ENCODE measurements at places on chromosomes 6 and 20.

- no peak for DNase-seq
Measured at GRCh38 chr20:1628621-1629020, 8.8 kb upstream of the SIRPB1 start.

- peak; percentile 11 for DNase-seq
Measured at GRCh38 chr6:131682442-131682841, 18.8 kb downstream of the OR2A4 start.

DNA sequence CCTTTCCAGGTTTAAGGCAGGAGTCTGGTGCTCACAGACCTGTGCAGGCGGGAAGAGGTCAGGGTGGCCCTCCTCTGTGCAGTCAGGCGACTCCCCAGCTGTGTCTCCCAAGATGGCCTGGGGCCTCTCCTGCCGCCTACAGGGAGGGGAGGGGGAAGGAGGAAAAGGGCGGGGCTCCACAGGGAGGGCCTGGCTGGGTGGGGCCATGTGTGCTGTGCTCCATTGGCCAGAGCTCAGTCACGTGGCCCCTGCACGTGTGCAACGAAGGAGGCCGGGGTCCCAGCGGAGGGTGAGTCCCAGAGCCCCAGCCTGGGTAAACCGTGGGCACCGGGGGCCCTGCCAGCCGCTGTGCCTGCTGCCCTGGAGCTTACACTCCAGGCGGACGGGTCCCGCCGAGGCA is 211.6 kb downstream of the ZDHHC14 start:
- DNase-seq, result no peak

DNA sequence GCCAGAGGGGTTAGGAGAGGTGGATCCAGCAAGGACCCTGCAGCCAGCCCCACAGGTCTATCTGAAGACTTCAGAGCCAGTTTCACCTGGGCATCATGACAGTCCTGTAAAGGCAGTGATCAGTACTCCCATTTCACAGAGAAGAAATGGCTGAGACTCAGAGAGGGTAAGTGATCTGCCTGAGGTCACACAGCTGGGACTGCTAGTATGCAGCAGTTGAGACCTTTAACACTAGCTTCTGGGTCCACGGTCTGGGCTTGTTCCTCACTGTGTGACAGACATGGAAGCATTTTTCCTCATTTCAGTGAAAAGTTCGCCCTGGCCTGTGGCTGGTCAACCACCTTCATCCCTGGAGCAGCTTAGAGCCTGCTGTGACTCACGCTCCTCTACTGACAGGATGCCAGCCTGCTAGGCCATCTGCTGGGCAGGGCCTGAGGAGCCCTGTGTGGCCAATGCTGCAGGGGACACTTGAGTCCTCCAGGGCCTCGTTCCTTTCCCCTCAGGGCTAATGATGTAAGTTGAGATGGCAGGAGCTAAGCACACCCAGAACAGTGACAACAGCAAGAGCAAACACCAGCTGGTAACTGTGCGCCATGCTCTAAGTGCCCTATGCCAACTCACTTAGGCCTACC is 192.0 kb downstream of the LRFN2 start:
- peak; percentile 14 for DNase-seq

GRCh38 chr6:143234734-143235133 is 174.0 kb downstream of the AIG1 start:
- DNase-seq, result no peak

GRCh38 chr6:53937461-53937860 is 142.7 kb downstream of the LRRC1 start:
- no peak for DNase-seq

DNA sequence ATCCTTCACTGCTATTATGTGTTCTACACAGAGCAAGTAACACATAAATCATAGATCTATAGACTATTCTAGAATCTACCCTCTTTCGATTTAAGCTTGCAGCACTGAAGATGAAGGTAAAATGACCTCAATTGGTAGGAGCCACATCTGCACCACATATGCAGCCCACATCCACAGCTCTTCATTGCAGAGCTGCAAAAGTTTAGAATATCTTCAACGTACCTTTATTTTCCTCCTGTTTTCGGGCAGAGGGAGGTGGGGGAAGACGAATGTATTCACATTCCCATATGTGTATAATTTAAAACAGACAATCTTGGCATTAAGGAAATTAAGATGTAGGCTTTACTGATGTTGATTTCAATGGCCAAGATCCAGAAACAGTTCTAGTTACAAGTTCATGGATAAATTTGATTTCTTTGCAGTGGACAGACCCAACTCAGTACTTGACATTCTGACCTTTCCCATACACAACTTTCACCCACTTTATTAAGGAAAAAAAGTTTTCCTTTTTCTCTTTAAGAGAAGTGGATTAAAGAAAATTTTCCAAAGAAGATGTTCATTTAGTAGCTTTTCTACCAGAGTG is 14.0 kb downstream of the EPB41L2 start:
- DNase-seq, result peak; percentile 67

GRCh38 chr6:112745765-112746164 is 398.6 kb downstream of the RFPL4B start:
- peak; percentile 41 for DNase-seq

DNA sequence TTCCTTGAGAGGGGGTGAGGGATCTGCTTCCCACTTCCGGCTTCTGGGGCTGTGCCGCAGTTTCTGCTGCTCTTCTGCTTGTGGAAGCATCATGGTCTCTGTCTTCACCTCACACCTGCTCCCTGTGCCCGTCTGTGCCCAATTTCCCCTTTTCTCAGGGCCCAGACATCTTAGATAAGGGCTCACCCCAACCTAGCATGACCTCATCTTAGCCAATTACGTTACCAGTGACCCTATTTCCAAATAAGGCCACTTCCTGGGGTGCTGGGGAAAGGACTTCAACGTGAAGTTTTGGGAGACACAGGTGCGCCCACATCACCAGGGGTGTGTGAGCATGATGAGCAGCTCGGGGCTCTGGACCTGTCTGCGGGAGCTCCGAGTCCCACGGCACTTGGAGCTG is 20.7 kb upstream of the RBBP8NL start:
- DNase-seq, result no peak

DNA sequence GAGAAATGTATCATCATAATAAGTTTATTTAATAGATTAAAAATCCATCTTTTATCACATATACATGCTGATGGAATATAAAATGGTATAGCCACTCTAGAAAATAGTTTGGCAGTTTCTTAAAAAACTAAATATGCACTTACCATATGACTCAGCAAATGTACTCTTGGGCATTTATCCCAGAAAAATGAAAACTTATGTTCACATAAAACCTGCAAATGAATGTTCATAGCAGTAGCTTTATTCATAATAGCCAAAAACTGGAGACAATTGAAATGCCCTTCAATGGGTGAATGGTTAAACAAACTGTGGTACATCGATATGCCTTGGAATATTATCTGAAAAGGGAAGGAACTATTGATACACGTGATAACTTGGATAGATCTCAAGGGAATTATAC is 6.4 kb upstream of the NCOA7 start:
- DNase-seq, result no peak

DNA sequence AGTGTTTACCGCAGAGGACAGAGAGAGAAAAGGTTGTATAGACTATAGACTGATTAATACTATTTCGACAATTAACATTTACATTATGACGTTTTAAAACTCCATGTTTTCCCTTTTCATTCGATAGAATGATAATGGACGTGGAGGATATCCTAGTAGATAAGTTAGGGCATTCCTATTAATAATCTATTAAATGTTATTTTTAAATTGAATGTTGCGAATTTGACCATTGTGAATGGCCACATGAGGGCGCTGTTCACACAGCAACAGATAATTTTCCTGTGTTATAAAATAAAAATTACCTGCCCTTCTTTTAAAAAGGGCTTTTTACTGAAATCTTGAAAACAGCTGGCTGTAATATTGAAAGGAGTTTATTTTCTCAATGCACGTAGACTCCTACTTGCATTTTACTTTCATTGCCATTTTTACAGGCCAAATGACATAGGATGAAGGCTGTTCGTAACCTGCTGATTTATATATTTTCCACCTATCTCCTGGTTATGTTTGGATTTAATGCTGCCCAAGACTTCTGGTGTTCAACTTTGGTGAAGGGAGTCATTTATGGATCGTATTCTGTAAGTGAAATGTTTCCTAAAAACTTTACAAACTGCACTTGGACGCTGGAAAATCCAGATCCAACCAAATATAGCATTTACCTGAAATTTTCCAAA is 3.3 kb downstream of the ADGRB3 start:
- peak; percentile 59 for DNase-seq

DNA sequence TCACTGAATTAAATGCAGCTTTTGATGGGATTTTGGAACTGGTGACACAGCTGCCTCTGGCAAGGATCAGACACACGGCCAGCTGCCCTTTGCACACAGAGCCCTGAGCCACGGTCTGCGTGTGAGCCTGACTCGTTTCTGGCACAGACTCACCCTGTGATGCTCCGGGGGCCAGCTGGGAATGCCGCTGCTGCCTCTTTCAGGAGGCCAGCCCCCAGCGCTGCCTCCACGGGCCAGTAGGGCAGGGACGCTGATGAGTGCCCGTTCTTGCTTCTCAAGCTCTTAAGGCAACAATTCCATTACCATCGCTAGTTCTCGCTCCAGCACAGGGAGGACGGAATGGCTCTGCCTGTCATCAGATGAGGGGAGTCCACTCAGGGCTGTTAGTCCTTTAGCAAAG is 61.6 kb downstream of the IRF4 start:
- peak; percentile 84 for DNase-seq

DNA sequence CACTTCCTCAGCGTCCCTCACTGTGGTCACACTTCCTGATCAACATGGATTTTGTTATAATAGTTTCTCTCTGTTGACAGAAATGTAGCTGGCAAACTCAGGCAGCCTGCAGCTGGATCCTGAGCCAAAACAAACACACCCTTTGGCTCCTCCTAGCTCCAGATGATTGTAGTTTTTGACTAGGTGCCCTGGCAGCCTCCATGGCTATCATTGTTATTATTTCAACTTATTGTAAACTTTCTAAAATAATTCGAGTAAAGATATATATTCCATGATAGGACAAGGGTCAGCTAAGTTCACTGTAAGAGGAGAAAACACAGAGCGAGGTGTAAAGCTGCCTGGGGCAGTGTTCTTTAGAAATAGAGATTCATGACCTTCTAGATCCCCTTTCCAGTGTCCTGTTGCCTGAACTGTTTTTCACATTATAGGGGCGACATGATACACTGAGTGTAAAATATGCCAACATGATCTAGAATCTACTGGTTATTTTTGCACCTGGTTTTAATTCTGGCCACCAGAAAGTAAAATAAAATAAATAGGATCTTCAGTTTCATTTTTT is 98.2 kb upstream of the HDGFL1 start:
- DNase-seq, result peak; percentile 80

- peak; percentile 90 for DNase-seq
Measured at GRCh38 chr20:60395991-60396390, 437.8 kb downstream of the CDH26 start.

GRCh38 chr20:4153661-4154238 is 138.4 kb upstream of the RNF24 start:
- DNase-seq, result no peak

DNA sequence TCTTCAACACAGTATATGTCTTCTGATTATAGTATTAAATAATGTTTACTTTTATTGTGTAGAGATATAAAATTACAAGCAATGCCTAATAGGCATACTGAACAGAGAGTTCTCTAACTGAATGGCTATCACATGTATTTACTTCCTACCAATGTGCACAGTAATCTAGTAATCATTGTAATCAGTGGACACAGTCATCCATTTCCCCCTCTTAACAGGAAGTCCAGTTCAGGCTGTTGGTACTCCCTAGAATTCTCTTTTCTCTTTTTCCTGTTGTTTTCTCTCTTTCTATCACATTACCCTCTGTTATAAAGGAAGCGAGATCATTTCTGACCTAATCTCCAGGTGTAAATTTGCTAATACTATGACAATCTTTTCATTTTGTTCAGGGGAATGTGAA is 172.5 kb downstream of the HTR1B start:
- DNase-seq, result no peak

- DNase-seq, result no peak
Measured at GRCh38 chr6:79812195-79812594, 135.2 kb downstream of the ELOVL4 start.

DNA sequence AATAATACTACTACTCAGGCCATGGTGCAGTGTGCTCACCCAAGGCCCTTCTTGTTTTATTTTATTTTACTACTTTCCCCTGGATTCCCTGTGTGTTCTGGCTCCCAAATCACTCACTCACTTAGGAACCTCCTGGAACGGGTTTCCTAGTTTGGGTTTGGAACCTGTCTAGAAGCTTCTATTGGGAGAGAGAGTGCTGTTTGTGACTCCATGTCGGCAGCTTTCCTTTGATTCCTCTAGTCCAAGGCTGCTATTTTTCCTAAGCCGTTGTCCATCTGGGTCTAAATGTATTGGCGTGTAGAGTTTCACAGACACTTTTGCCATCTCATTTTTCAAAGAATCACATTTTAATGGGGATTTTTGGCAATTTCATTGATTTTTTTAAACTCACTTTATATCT is 70.8 kb downstream of the FOXA2 start:
- peak; percentile 4 for DNase-seq

DNA sequence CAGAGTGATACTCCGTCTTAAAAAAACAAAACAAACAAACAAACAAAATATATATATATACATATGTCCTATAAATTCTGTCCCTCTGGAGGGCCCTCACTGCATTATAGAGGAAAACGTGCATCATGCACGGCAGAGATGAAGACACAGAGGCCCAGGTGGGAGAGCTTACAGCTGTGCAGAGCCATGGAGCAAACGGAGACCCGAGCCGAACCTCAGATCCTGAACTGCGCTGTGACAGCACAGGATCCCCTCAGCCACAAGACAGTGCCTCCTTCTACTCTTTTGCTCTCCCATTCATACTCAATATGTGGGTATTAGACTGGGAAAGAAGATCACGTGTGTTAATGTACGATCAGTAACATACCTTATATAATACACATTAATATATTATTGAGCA is 81.6 kb downstream of the ZNF217 start:
- DNase-seq, result no peak

GRCh38 chr20:63628246-63628975 is 1.5 kb upstream of the GMEB2 start:
- peak; percentile 79 for DNase-seq

DNA sequence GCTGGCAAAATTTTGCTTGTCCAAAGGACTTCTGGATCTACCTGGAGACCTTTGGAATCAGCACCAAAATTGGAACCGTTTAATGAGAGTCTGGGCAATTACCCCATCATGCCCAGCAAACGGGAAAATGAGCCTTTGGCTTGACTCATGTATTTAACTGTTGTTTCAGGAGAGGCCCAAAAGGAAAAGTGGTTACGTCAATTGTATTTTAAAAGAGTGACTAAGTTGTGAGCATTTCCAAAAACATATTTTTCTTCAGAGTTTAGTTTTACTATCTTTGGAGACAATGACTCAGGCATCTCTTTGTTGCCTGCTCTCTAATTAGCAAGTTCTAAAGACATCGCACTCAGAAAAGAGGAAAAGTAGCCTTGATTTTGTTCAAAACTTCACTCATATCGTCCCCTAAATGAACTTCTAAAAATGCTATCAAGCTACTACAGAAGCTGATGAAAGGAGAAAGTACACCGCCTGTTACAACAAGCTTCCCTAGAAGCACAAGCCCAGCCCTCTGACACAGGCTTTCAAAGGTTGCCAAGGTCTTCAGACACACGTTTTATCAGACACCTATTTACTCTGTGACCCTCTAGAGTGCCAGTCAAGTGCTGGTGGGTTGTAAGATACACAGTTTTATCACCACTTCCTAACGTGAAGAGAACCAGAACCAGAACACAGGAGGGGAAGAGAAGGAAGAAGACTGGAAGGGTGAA is 146.2 kb downstream of the TBX18 start:
- DNase-seq, result peak; percentile 7
